ENCODE measurements at places on chromosomes 3 and 15.

- no peak for DNase-seq
Observed at GRCh38 chr15:81895723-81896122, 150.1 kb downstream of the MEX3B start.

GRCh38 chr3:110811050-110811449 lies 260.6 kb upstream of the NECTIN3 start:
- DNase-seq, result peak; percentile 55

DNA sequence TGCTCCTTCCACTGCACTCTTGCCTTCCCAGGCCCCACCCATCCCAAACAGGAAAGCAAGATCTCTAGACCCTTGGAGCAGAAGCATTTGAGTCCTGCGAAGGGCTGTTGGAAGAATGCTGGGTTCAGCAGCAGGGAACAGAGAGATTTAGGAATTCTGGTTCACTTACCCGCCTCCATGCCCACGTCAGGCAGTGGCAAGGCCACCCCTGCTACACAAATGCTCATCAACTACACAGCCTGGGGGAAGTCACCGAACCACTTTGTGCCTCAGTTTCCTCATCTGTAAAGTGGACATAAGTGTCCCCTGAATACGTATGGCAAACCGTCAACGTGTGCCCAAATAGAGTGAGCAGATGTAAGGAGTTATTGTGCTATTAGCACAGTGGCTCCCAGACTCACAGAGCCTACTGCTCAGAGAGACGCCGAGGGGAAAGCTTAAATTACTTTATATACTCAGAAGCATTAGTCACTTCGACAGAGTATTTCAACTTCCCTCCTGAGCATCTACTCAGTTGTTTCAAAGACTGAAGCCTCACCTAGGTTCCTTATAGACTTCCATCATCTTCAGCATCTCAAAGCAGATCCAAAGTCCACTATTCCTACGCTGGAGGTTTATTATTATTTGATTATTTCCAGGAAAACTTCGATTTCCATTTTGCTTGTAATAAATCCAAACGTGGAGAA lies 905 bp downstream of the HOMER2 start:
- DNase-seq, result no peak

GRCh38 chr3:56488812-56489600 lies 20.7 kb upstream of the ERC2 start:
- no peak for DNase-seq

GRCh38 chr15:63283126-63283525 lies 5.7 kb downstream of the APH1B start:
- DNase-seq, result no peak

DNA sequence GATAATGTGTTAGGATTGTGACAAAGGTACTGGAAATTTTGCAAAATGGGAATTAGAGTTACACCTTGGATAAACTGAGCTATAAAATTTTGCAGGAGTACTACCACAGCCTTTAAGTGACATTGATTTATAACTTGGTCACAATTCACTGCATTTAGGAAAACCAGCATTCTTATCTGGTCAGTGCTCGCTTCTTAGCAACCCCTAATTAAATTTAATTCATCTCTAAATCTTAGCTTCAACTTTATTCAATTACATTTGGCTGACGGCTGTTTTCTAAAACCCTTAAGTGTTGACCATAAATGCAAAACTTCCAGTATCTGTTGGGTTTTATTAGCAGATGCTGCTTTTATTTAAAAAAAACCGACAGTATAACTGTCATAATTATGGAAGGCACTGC lies 31.3 kb downstream of the TFRC start:
- no peak for DNase-seq

DNA sequence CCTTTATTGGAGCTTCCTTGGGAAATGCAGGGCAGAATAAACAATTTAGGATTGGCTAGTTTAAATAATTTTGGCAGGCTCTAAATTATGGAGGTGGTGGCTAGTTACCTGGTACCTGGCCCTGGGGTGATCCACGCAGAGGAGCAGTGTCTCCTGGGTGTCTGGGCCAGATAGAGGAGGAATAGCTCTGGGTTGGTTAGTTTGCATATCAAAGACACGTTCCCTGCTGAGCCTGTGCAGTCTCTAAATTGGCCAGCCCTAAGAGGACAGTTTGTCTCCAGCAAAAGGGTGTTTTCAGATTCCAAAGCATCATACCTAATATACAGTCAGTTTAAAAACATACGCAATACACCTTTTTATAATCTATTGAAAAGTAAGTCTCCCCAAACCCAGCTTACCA lies 333.3 kb upstream of the TPM1 start:
- DNase-seq, result no peak

- DNase-seq, result no peak
Observed at GRCh38 chr3:72154391-72155335, 369.7 kb upstream of the PROK2 start.

GRCh38 chr3:46865031-46865507 lies 1.8 kb upstream of the MYL3 start:
- DNase-seq, result no peak

DNA sequence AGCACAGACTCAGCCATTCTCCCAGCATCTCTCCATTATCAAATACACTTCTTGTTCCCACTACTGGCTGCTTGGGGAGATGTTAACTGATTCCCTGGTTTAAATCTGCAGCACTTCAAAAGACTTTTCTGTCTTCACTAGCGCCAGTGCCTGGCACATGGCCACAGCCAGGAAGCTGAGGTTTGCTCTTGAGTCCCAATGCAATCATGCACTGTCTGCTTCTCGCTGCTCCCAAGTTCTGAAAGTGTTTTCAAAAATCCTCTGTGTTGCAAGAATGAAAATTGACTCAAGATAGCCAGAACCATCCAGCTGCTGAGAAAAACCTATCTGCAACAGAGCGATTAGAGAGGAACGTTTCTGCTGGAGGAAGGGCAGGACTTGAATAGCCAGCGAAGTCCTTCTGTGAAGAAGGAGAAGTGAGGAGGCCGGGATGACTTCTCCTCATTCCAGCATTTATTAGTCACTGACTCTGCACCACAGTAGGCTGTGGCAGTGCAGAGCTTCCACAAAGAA lies 358.4 kb upstream of the NR2F2 start:
- DNase-seq, result no peak

- no peak for DNase-seq
Observed at GRCh38 chr3:159936541-159936940, 52.1 kb upstream of the IL12A start.

DNA sequence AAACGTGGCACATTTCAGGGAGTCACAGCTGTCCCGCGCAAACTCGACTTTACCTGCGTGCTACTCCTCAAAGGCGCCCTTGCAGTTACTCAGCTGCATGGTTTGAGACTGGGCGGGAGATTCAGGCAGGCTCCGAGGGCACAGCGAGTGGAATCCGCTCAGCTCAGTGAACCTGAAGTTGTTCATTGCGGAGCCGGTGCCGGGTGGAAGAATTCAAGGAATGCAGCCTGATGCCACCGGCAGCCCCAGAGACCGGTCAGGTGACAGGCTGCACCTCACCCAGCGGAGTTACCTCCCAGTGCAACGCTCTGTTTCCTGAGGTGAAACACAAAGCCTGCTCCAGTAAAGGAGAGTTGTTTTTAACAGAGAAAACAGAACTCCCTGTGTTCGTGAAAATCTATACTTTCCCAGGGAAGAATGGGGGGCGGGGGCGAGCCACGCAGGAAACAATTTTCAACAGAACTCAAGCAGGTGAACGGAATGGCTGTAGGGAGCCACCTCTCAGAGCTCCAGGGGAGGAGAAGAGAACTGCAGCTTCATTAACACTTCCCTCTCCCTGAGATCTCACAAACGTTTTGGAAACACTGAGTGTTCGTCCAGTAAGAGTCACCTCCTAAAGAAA lies 3.8 kb downstream of the VEPH1 start:
- DNase-seq, result peak; percentile 88

GRCh38 chr3:184236636-184237035 lies 7.3 kb downstream of the VWA5B2 start:
- DNase-seq, result no peak

DNA sequence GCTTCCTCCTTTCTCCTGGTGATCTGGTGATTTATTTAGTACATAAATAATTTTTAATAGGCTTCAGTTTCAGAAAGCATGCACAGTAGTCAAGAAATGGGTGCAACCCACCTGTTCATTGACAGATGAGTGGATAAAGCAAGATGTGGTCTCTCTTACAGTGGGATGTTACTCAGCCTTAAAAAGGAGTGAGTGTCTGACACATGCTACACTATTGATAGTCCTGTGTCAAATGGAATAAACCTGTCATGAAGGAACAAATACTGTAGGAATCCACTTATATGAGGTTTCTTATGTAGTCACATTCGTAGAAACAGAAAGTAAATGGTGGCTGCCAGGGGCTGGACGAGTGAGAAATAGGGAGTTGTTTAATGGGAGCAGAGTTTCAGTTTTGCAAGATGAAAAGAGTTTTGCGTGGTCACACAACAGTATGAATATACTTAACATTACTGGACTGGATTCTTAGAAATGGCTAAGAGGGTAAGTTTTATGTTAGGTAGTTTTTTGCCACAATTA lies 56.0 kb upstream of the PPARG start:
- DNase-seq, result no peak

DNA sequence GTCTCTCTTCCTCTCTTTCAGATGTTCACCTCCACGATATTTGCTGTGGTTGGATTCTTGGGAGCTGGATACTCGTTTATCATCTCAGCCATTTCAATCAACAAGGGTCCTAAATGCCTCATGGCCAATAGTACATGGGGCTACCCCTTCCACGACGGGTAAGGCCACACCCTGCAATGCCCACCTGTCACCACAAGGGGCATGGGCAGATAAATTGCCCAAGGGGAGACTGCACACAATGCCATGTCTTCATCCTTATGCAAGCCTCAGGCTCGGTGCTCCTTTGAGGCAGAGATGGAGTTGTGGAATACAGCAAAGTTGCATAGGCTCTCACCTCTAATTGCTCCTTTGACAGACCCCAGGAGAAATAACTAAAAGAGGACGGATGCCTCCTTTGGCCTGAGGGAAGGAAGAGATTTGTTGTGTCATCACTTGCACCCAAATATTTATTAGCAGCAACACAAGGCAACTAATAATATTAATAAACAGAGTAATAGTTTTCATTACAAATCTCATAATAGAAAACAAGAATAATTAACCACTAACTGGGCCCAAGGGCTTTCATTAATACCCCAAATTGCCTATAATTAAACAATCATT lies 13.2 kb downstream of the TM4SF4 start:
- DNase-seq, result no peak

- DNase-seq, result no peak
Observed at GRCh38 chr3:196207159-196207832, 3.9 kb downstream of the ZDHHC19 start.

GRCh38 chr3:153897842-153898241 lies 223.3 kb upstream of the ARHGEF26 start:
- no peak for DNase-seq

DNA sequence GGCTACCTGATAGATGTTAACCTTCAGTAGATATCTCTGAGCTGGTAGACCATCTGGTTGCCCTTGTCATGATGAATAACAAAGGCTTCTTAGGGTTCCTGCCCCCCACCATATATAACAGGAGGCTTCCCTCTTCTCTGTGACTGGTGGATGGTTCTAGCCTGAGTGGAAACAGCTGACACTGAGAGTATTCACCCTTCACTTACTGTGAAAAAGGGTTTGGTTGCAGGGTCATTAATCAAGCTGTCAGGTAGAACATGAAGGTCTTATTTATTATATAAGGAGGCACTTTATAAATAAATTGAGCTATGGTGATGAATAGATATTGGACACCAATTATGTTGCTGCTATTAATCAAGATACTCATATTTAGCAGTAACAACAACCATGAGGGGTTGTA lies 58.6 kb downstream of the CACNA2D3 start:
- DNase-seq, result no peak

- DNase-seq, result no peak
Observed at GRCh38 chr3:136932523-136932922, 25.3 kb upstream of the IL20RB start.

DNA sequence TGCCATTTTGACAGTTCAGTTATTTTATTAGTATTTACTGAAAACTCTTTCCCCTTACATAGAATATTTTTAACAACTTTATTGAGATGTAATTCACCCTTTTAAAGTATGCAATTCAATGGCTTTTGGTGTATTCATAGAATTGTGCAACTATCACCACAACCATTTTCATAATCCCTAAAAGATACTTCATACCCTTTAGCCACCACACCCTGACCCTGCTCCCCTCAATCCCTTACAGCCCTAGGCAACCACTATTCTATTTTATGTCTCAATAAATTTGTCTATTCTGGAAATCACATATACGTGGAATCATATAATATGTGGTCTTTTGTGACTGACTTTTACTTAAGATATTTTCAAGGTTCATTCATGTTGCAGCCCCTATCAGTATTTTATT lies 29.7 kb downstream of the TEX9 start:
- no peak for DNase-seq

DNA sequence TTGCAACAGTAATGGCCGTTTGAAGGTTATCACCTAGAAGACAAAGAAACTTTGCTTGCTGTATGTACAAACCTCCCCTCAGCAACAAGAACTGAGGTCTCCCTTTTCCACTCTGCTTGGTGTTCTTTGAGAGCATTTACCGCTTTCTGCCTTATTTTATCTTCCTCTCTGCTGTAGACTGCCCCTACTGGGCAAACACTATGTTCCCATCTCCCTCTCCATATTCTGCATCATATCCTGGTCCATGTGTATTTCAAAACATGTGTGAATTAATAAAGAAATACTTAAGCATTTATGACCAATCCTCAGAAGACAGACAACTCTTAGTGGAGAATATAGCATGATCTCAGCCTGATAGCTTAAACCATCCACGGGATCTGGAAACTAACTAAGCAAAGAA lies 64.4 kb downstream of the ATP13A5 start:
- DNase-seq, result no peak

- DNase-seq, result no peak
Observed at GRCh38 chr15:72058585-72058984, 59.4 kb downstream of the MYO9A start.

GRCh38 chr3:28243424-28244106 lies 2.1 kb downstream of the CMC1 start:
- no peak for DNase-seq

- no peak for DNase-seq
Observed at GRCh38 chr3:58013973-58014649, 5.9 kb downstream of the FLNB start.

DNA sequence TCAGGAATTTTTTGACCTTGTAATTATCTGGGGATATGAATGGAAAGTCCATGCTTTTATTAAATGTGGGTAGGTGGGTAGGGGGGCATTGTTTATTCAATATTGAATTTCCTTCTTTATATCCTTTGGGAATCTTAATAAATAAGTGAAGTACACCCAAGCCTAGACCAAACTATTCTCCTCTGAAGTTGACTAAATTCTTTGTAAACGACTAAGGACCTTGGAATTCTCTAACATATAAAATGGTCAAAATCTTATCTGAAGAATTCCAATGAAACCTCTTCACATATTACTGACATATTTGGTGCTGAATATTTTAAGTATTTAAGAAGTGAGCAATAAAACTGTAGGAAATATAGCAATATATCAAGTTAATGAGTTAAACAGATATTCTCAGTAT lies 1432.1 kb upstream of the GBE1 start:
- DNase-seq, result peak; percentile 6

All from retinal pigment epithelial cell (primary cell).